ENCODE measurements at places on chromosomes 4 and X. TPM values are rescaled to one million over a fixed set of nuclear protein-coding genes. Genes with fewer than 3 reads are reported as not detected.
A peak's percentile ranks its signal among the peaks of the same experiment; 100 is the strongest.

Gene CXCR3
- total RNA-seq: 119 TPM

- no peak overlapping the region for H3K4me3 ChIP-seq
- no peaks in the 10 kb centered on the region for H3K4me1 ChIP-seq
- H3K36me3 ChIP-seq: no peaks in the 10 kb centered on the region
- no peaks in the 10 kb centered on the region for H3K27me3 ChIP-seq
Measured at GRCh38 chr4:162682651-162683050, 484.0 kb downstream of the NAF1 start.

DNA sequence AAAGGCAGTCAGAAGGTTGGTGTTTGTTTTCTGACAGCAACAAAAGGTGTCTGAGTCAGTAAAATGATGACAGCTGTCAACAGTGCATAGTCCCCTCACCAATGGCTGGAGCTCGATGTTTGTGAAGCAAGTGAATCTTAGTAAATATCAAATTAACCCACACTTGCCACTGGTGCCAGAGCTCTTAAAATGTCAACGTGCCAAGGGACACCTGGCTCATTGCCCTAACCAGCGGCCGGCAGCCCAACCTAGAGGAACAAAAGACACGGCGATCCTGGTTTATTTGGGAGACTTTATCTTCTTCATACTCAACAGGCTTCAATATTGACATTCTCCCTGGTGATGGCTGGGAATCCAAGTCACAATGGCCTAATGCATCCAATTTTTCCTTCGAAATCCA, 143.4 kb downstream of the CPEB2 start:
- peaks cover 4% of the 10 kb centered on the region for H3K4me1 ChIP-seq
- H3K27me3 ChIP-seq: no peaks in the 10 kb centered on the region
- H3K27ac ChIP-seq: no peak overlapping the region
- no peaks in the 10 kb centered on the region for H3K36me3 ChIP-seq

DNA sequence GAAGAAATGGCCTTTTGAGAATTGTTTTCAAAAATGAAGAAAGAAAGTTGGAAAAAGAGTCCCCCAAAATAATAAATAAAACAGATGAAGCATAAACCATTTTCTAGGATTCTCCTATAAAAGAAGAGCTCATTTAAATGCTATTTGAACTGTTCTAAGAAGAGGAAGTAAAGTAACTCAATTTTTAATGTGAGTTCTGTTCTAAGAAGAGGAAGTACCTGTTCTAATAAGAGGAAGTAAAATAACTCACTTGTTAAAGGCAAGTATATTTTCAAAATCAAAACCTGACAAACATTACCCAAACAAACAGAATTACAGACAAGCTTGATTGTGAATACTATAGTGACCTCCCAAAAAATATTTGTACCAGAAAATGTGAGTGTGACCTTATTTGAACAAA, 1326.3 kb downstream of the C4orf33 start:
- no peaks in the 10 kb centered on the region for H3K36me3 ChIP-seq
- DNase-seq: no peak
- H3K27me3 ChIP-seq: no peaks in the 10 kb centered on the region
- no peak overlapping the region for H3K4me3 ChIP-seq
- no peak overlapping the region for H3K27ac ChIP-seq
- no peaks in the 10 kb centered on the region for H3K4me1 ChIP-seq

DNA sequence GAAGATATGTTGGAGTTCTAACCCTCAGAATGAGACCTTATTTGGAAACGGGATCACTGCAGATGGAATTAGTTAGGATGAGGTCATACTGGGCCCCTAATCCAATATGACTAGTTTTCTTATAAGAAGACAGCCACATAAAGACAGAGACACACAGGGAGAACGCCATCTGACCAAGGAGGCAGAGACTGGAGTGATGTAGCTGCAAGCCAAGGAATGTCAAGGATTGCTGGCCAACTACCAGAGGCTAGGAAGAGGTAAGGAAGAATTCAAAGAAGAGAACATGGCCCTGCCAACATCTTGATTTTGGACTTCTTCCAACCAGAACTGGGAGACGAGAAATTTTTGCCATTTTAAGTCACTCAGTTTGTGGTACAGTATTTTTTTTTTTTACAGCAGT, 152.8 kb upstream of the DIPK2B start:
- H3K36me3 ChIP-seq: no peaks in the 10 kb centered on the region
- no peaks in the 10 kb centered on the region for H3K27me3 ChIP-seq
- DNase-seq: no peak
- H3K4me1 ChIP-seq: no peaks in the 10 kb centered on the region
- no peak overlapping the region for H3K27ac ChIP-seq

GRCh38 chrX:30576881-30577280, 685 bp downstream of the TASL start:
- H3K27me3 ChIP-seq: no peaks in the 10 kb centered on the region
- peaks cover 24% of the 10 kb centered on the region for H3K4me1 ChIP-seq
- H3K27ac ChIP-seq: peak overlapping the region; percentile 93
- H3K36me3 ChIP-seq: peaks cover 16% of the 10 kb centered on the region
- no peak for DNase-seq

Measured in activated CD8-positive, alpha-beta memory T cell treated with anti-CD3 and anti-CD28 coated beads, Interleukin-2, amount 10 ng/mL, durations not matched to agents 7 days and 5 days (primary cell).